CD4-positive, alpha-beta memory T cell (primary cell): ENCODE measurements at places on chromosomes 5 and 9. TPM values are rescaled to one million over a fixed set of nuclear protein-coding genes. Genes with fewer than 3 reads are reported as not detected.

IL13 gene
- polyA plus RNA-seq = not detected

GRCh38 chr5:43627028-43627427 lies 24.0 kb downstream of the NNT start:
- no peak overlapping the region for H3K4me3 ChIP-seq
- no peaks in the 10 kb centered on the region for H3K4me1 ChIP-seq
- H3K27ac ChIP-seq = no peak overlapping the region

- H3K27ac ChIP-seq = no peak overlapping the region
- no peak for DNase-seq
- H3K4me1 ChIP-seq = no peaks in the 10 kb centered on the region
- H3K27me3 ChIP-seq = no peaks in the 10 kb centered on the region
- H3K36me3 ChIP-seq = no peaks in the 10 kb centered on the region
Observed at GRCh38 chr5:72067682-72068470, 39.4 kb upstream of the MAP1B start.

TRIP13 gene
- 0.39 TPM for polyA plus RNA-seq

DNA sequence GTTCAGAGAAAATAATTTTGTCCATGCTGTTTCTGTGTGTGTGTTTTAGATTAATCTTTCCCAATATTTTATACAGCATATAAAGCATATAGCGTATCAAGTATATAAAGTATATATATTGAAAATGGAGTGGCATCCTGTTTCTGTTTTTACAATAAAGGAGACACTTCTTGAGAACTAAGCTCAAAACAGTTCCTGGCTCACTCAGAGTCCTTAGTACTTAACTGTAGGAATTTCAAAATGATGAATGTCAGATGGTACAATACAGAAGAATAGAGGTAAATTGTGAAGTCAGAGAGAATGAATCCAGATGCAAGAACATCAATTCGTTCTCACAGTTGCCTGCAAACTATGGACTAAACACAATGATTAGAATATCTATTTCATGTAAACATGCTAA lies 68.7 kb upstream of the TAS2R1 start:
- no peaks in the 10 kb centered on the region for H3K36me3 ChIP-seq
- no peaks in the 10 kb centered on the region for H3K4me1 ChIP-seq
- no peak overlapping the region for H3K4me3 ChIP-seq
- H3K27ac ChIP-seq = no peak overlapping the region
- no peak for DNase-seq

- no peaks in the 10 kb centered on the region for H3K4me1 ChIP-seq
- no peak overlapping the region for H3K4me3 ChIP-seq
- no peak for DNase-seq
- no peaks in the 10 kb centered on the region for H3K36me3 ChIP-seq
- no peak overlapping the region for H3K27ac ChIP-seq
- H3K27me3 ChIP-seq = no peaks in the 10 kb centered on the region
Observed at GRCh38 chr5:67725604-67726003, 490.0 kb upstream of the PIK3R1 start.

GALNT12 gene
- 3.1 TPM for polyA plus RNA-seq

GFRA3 gene
- not detected for polyA plus RNA-seq

DNA sequence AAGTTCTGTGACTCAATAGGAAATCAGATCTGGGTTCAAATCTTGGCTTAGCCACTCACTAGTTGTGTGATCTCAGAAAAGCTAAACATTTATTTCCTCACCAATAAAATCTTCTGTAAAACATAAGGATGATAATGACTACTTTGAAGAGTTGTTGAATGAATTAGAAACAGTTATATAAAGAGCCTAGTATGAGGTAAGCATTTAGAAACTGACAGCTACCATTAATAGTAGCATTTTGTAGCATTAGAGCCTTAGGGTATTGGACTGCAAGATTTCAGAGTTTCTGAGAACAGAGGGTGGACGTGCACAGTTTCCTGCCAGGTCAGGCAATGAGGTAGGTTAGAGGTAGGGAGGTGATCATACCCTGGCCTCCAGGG lies 293.2 kb downstream of the CWC27 start:
- H3K27ac ChIP-seq = no peak overlapping the region
- no peak overlapping the region for H3K4me3 ChIP-seq
- H3K27me3 ChIP-seq = no peaks in the 10 kb centered on the region
- DNase-seq = no peak
- no peaks in the 10 kb centered on the region for H3K4me1 ChIP-seq

ADAMTS19 gene
- polyA plus RNA-seq = not detected

DNA sequence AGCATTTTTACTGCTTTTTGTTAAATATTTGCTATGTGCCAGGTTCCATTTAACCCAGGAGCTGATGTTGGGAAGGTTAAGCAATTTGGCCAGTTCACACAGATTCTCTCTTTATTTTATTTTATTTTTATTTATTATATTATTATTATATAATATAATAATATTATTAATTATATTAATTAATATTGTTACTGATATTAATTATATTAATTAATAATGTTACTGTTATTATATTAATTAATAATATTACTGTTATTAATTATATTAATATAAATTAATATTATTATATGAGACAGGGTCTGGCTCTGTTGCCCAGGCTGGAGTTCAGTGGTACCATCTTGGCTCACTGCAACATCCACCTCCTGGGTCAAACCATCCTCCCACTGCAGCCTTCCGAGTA lies 593.0 kb upstream of the SGCD start:
- no peak overlapping the region for H3K27ac ChIP-seq
- no peaks in the 10 kb centered on the region for H3K36me3 ChIP-seq
- H3K4me3 ChIP-seq = no peak overlapping the region
- no peaks in the 10 kb centered on the region for H3K4me1 ChIP-seq
- DNase-seq = no peak

GRCh38 chr9:77013206-77013931 lies 6.1 kb upstream of the FOXB2 start:
- no peak overlapping the region for H3K27ac ChIP-seq
- no peak for DNase-seq
- no peaks in the 10 kb centered on the region for H3K36me3 ChIP-seq
- peaks cover 4% of the 10 kb centered on the region for H3K4me1 ChIP-seq
- no peak overlapping the region for H3K4me3 ChIP-seq

DNA sequence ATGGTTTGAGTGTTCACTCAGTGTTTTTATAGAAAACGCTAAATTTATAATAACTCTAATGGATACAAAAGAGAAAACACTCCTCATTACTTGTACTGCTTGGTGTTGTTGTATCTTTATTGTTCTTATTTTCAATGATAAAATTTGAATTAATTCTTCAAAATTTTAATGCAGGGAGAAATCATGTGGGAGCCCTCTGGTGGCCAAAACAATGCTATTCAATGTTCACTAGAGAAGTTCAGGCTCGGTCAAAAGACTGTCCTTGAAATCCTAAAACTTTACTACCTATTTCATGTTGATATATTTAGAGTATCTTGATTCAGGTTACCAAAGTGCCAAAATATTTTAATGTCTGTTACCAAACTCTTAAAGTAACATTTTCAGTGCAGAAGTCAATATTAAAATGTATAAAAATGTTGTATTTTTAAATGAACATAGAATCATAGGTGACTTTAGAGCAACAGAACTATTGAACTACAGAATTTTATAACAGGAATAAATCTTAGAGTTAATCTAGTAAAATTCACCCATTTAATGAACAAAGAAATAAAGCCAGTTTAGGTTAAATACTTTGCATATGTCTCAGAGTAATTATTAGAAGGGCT lies 1259.8 kb downstream of the PTPRD start:
- H3K27me3 ChIP-seq = no peaks in the 10 kb centered on the region
- H3K36me3 ChIP-seq = no peaks in the 10 kb centered on the region
- H3K27ac ChIP-seq = no peak overlapping the region
- H3K4me3 ChIP-seq = no peak overlapping the region
- H3K4me1 ChIP-seq = no peaks in the 10 kb centered on the region

DNA sequence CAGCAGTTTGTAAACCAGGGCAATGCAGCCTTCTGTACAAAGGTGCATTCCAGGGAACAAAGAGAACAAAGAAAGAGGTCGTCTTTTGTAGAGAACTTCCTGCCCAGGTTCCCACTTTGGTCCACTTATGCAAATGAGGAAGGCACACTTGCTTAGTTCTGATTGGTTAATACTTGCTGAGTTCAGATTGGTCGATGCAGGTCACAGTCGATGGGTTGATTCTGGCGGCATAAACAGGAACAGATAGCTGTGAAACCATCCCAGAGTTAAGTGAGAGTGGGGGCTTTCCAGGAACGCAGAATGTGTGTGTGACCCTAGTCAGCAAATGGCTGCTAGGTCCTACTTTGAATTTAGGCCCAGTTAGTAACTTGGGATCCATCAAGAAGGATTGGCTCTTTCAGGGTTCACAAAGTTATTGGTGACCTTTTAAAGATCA lies 1.8 kb upstream of the ADAMTS13 start:
- no peak overlapping the region for H3K4me3 ChIP-seq
- H3K36me3 ChIP-seq = no peaks in the 10 kb centered on the region
- H3K4me1 ChIP-seq = peaks cover 19% of the 10 kb centered on the region
- DNase-seq = no peak

EQTN gene
- polyA plus RNA-seq = not detected

HTR1A gene
- polyA plus RNA-seq = not detected

DNA sequence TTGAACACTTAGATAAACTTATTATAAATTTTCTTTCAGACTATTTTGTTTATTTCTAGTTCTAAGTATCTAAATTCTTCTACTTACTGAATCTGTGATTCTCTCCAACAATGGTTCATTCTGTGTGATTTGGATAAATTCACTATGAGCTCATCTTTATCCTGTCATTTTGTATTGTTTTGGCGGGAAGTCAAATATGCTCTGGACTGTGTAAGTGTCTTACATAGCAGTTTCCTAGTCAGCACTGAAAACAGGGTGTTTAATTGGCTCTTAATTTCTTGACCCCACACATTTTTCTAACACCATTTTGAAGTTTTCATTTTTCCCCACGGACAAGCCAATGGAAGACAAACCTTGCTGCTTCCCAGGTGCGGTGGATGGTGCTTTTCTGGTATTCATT lies 207.0 kb upstream of the ACO1 start:
- no peak for DNase-seq
- H3K36me3 ChIP-seq = no peaks in the 10 kb centered on the region
- no peaks in the 10 kb centered on the region for H3K4me1 ChIP-seq
- no peaks in the 10 kb centered on the region for H3K27me3 ChIP-seq
- no peak overlapping the region for H3K4me3 ChIP-seq

CFAP157 gene
- polyA plus RNA-seq = 0.14 TPM

MEIKIN gene
- polyA plus RNA-seq = not detected
